ENCODE measurements at places on chromosomes 1 and 21. TPM values are rescaled to one million over a fixed set of nuclear protein-coding genes. Genes with fewer than 3 reads are reported as not detected.

DNA sequence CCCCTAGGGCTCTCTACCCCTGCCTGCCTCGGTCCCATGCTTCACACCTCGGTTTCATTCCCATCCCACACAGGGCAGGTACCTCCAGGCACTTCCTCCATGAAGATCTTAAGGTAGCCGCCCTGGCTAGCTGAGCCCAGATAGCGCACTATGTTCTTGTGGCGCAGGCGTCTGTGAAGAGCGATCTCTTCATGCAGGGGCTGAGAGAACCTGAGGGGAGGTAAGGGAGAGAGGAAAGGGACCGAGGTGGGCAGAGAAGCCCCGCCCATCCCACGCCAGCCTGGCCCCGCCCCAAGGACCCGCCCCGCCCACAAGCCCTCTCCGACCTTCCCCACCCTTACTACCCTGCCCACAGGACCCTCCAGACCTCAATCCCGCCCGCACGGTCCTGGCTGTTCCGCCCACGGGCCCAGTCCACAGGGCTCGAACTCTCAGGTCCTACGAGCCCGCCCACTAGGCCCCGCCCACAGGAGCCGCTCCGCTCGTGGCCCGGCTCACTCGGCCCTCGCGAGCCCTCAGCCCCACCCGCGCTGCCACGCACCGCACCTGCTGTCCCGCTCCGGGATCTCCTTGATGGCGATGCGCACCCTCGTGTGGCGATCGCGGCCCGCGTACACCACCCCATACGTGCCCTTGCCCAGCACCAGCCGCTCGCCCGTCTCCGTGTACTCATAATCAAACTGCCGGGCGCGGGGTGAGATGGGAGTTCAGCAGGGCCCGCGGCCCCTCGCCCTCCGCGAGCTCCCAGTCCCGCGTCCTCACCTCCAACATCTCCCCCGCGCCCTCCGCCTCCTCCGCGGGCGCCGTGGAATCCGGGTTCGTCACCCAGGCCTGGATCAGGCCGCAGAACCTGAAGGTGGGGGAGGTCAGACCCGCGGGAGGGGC is 6.4 kb downstream of the MAP3K6 start:
- DNase-seq, result peak; percentile 47

DNA sequence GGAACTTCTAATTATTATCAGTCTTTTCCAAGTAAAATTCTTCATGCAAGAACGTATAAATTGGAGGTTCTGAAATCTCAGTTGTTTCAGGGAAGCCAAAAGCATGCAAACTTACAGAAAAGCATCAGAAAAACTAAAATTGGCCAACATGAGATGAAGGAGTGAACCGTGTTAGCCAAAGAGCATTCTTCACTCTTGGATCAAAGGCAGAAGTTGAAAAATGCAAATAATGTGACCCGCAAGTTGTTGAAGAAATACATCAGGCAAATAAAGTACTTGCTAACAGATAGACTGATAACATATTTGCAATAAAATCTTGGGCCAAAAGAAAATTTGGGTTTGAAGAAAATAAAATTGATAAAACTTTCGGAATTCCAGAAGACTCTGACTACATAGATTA is 29.6 kb downstream of the DIPK1A start:
- no peak for DNase-seq

SRSF10 gene
- polyA plus RNA-seq, result 87.7 TPM

FOXD2 gene
- 0.03 TPM for polyA plus RNA-seq

Measured in immature natural killer cell (primary cell).